Fibroblast of pulmonary artery (primary cell): ENCODE measurements at places on chromosomes 4 and X.

DNA sequence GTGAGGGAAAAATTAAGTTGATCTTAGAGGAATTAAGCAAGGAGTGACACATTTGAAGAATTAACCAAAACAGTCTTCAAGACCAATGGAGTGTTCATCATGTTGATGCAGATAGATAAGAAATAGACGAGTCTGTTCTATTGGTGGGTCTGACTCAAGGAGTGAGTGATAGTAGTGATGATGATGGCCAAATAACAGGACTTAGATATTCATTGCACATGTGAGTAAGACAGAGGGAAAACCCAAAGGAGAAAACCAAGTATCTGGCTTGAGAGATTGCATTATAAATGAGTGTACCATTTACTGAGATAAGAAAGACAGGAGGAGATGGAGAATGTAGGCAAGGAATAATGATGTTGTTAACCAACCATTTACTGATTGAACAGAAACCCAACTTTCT is 321.3 kb downstream of the ADGRL3 start:
- no peak for DNase-seq

DNA sequence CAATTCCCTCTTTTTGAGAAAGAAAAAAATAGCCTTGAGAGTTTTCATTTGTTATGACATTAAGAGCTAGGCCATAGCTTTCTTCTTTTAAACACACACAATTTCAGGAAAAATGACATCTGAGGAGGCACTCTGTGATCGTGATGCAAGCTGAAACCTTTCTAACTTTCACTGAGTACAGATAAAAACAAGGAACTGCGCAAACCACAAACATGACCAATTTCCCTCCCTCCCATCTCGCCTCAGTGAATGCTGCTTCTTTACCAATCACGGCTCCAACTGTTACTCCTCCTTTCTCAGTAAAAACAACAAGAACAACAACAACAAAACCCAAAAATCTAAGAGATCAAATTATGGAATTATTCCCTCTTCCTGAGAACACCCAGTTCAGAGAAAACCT is 626.8 kb downstream of the TLL1 start:
- DNase-seq = peak; percentile 15

DNA sequence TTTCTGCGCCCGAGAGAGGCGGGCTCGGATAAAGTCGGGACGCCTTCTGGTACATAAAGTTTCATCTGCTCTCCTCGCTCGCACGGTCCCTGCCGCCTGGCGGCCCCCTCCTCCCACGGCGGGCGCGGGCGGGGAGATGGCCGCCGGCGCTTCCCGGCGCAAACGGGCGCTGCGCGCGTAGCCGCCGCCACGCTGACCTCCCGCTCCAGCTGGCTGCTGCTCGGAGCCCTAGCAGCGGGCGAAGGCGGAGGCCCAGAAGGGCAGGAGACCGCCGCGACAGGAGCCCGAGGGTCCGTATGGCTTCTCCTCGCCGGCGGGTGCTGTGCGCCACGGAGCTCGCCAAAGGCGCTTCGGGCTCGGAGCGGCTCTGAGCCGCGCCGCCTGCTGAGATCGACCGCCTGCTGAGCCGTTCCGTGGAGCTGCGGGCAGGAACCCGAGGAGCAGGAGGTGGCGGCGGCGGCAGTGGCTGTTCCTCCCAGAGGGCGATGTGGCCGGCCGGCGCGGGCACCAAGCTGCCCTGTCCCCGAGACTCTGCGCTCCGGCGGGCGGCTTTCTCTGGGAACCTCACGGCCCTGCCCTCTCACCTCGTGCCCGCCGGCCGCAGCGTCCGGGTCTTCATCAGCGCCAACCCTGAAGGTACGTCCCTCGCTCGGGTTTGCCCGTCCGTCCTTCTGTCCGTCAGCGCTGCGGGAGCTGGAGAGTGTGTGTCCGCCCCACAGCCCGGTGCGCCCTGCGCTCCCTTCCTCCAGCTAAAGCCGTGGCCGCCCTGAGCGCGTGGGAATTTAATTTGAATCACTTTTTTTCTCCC is at the start of gene NWD2:
Gene NWD2 (plus strand): TSS at position 161 of the 808 bp plus-strand sequence. CDS start 325 bp downstream, at position 486.
- peak; percentile 10 for DNase-seq

DNA sequence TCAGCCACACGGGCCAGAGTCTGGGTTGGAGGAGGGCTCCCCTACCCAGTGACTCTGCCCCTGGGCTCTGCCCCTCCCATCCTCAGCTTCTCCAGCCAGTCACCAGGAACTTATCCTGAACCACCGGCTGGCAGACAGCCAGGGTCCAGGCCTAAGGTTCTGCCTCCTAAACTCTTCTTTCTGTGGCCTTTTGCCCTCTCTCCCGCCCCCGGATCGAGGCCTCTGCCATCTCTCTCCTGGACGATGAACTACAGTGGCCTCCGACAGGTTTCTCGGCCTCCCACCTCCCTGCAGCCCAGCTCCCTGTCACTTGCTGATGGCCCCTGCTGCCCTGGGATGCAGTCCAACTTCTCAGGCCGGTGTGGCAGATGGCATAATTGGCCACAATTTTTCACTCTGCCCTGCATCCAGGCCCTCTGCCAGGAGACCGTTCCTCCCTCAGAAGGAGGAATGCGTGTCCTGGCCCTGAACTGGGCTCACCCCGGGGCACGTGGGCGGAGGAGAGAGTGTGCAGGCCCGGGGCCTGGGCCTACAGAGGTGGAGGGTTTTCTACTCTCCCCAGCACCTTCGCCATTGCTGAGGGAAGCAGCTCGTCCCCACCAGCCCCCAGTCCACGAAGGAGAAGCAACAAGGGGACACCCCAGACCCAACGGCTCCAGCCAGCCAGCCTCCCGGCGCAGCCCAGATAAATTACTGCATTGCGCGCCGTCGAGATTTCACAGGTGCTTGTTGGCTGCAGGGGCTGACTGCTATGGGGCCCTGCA is 81.9 kb upstream of the LRPAP1 start:
- DNase-seq = no peak

DNA sequence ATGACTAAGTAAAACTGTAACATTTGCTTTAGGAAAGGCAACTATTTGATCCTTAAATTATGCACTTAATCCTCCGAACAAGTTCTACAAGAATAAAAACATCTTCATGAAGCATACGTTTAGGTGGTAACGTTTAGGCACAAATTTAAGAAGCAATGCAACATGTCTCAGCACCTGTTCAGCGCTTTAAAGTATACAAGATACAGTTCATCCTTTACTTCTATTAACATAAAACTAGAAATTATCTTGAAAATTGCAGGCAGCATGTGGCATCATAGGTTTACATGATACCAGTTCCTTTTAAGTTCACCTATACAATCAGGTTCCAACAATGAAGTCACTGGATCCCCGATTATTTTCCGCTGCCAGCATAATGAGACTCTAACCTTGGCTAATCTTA is 1.5 kb downstream of the PLA2G12A start:
- DNase-seq = no peak

GRCh38 chr4:129916991-129917390 is 821.0 kb downstream of the C4orf33 start:
- no peak for DNase-seq
